ENCODE measurements at places on chromosomes 7 and 10. TPM values are rescaled to one million over a fixed set of nuclear protein-coding genes. Genes with fewer than 3 reads are reported as not detected.

DNA sequence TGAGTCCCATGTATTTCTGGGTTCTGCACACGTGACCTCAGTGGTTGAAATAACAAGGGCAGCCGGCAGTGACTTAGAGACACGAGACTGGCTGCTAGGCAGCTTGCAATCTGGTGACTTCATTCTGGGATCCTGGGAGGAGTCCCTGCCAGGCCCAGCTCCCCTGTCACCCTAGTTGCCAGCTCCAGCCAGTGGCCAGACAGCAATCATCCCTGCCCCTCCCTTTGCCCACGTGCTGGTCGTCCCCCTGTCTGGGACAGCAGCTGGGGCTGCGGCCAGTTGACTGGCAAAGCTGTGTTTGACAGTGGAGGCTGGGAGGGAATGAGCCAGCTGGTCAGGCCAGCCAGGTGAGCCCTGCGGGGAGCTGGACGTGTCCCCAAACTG is 30.0 kb downstream of the ADGRA1 start:
- DNase-seq: no peak

Gene MKX
- total RNA-seq: not detected

GRCh38 chr10:121088524-121088923 is 237.4 kb downstream of the WDR11 start:
- DNase-seq: no peak

DNA sequence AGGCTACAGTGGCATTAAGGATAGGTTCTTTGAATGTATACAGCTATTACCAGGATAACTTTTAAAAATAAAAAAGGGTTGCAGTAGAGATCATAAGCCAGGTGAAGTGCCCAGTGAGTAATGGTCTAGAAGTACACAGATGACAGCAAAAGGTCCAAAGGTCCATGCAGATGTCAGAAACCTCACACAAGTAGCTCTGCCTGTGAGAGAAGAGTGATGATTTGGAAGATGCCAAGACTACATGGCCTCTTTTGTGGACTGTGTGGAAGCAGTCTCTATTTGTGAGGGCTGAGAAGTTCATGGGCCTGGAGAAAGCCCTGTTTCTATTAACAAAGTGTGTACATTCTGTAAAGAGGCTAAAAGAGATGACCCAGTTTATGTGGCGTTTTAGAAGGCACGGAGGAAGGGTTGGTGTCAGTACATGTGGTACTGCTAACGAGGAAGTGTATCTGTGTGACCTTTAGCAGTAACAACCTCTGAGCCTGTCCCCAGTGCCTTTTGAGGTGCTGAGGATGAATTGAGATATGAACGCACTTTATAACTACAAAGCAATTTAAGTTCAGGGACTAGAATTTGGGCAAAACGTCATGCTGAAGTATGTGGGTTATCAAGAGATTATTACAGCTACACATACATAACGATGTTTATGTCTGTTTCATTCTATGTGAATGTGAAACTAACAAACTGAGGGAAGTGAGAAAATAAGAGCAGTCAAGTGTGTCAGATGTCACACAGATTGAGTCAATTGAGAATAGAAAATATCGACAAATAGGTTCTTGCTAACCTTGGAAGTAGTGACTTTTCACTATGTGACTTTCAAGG is 7.6 kb downstream of the CYCS start:
- no peak for DNase-seq

- no peak for DNase-seq
Measured at GRCh38 chr7:80681272-80681885, 42.9 kb downstream of the CD36 start.

Gene TMEM176A
- not detected for total RNA-seq

DNA sequence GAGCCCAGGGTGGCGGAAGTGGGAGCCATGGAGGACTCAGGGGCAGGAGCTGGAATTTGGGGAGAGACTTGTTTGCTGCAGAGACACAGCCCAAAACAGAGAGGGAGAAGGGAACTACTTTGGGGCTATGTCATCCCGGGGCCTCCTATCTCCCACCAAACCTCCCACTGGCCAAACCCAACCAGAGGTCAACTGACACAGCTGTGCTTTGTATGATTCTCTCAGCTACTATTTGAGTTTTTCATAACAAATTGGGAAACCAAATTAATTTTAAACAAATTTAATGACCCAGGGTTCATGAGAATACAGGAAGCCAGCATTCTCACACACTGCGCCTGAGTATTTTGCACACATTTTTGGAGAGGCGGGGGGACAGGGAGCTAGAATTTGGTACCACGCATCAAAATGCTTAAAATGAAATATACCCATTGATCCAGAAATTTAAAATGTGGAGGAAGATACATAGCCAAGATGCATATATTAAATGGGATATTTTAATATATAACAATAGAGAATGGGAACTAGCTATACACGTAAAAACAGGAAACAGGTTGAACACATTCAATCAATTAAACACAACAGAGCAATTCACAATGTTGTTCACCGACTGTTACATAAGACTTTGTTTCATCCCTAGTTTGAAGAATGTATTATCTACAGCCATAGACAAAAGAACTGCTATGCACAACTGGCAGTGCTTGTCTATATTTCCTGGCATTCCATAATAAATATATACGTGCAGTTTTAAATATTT is 105.3 kb downstream of the PARD3 start:
- DNase-seq: no peak

Gene DGKI
- 1.4 TPM for total RNA-seq

Gene LIPM
- total RNA-seq: not detected

Gene CCDC172
- not detected for total RNA-seq

DNA sequence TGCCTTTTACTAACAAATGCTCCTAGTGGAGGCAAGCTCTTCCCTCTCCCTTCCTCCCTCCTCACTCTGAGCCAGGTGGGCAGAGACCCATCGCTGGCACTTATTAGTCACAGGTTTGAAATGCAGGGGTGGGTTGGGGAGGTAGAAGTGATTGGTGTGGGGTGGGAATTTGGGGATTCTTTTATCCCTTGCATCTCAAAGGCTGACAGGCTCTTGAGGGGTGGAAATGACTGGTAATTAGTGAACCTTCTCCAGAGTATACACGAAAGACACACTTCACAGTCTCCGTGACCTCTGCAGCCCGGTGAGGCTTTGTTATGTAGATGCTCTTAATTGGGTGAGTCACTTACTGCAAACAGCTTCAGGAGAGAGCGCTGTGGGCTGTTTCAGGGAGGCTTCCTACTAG is 13.9 kb upstream of the LRMDA start:
- no peak for DNase-seq

Gene CLCN1
- not detected for total RNA-seq

Gene SPDYE8
- not detected for total RNA-seq

DNA sequence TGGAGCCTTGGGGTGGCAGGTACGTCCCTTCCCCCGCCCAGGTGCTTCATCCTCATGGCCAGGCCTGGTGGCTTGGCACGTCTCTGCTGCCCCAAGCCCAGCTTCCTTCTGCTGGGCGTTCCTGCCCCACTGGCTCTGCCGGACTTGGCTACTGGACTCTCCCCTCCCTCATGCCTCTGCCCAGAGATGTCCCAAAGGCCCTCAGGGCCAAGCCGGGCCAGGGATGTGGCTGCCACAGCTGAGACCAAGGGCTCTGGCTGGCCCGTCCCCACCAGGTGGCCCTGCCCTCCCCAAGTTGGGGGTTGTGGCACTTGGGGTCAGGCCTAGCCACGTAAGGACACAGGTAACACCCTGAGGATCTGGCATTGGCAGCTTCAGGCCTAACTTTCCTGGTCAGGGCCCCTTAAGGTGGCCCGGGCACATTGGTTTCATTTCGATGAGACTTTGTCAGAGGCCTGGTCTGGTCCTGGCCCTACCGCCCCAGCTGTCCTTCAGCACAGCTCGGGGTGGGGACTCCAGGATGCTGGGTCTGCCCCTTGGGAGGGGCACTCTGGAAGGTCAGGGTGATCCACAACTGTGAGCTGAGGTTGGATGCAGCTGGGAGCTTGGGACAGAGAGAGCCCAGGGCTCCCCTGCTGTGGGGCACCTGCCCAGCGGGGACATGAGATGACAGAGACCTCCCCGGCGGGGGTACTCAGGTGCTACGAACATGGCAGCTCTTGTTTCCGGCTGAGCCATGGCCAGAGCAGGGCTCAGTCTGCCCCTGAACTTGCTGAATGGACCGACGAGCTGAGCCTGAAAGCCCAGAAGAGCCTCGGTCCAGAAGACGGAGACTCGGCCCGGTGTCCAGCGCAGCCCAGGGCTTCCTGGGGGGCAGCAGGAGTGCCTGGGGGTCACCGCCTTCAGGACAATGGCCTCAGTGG is 2.9 kb downstream of the BHLHA15 start:
- no peak for DNase-seq

DNA sequence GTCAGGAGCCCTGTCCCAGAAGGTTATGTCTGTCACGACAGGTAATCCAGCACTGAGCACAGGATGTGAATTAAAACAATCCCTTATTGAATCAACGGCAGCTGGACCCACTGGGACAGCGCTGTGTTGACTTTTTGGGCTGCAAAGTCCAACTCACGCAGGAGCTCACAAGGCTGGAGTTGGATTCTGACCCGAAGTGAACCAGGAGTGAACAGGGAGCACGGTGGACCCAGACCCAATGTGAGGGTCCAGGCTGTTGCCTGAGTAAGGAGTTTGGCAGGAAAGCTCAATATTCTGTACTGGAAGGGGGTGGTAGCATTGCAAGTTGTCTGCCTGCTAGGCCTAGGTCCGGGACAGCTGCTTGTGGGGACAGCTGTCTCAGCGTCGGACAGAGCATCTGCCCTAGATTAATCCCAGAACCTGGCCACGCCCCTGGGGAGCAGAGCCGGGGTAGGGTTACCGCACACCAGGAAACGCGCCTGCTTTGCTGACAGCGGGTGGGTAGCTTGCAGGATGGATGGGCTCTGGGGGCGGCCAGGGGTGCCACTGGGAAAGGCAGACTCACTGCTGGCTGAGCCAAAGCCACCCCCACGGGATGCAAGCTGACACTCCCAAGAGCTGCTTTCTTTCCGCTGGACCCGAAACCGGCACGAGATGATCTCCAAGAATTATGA is 24.0 kb downstream of the COL26A1 start:
- no peak for DNase-seq

Gene ACSM6
- not detected for total RNA-seq

DNA sequence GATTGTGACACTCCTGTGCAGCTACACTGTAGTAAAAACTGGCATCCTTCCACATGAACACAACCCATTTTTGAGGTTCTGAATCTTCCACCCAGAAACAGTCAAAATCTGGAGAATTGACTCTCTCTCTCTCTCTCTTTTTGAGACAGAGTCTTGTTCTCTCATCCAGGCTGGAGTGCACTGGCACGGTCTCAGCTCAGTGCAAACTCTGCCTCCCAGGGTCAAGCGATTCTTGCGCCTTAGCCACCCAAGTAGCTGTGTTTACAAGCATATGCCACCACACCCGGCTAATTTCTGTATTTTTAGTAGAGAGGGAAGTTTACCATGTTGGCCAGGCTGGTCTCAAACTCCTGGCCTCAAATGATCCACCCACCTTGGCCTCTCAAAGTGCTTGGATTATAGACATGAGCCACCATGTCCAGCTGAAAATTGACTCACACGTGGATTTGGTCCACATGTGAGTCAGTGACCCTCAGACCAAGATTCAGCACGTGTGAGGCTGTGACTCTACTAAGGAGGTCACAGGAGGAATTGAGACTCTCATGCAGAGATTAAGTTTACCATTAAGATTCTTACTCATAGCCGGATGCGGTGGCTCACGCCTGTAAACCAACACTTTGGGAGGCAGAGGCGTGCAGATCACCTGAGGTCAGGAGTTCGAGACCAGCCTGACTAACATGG is 12.1 kb upstream of the ZNF107 start:
- no peak for DNase-seq
